Fibroblast of skin of left quadriceps (primary cell): ENCODE measurements at places on chromosomes 5 and 9.

DNA sequence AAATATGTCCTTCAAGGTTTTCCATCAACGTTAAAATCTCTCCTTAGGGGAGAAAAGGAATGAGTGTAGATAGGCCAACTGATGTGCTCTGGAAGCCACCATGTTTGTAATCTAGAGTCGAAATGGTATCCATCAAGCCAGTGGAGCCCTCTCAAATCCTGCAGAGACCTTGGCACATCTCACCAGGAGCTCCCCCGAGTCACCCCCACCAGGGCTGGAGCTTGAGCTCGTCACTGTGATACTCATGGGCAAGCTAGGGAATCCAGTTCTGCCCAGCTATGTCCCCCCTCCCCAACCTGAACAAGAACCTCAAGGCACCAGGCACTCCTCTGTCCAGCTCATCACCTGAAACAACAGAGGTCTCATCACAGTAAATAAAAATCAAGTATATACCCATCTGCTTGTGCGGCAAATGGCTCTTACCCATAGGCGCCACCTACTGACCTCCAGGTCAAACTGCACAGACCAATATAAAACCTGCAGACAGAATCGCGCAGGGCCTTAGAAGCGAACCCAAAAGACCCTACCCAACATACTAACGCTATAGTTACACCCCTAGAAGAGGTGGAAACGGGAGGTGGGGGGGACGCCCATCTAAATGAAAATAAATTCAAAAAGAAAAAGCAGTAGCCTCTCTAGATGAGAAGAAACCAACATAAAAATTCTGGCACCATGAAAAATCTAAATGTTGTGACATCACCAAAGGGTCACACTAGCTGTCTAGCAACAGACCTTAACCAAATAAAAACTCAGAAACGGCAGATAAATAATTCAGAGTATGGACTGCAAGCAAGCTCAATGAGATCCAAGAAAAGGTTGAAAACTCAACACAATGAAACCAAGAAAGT is 75.0 kb downstream of the TTC39B start:
- no peak for DNase-seq

DNA sequence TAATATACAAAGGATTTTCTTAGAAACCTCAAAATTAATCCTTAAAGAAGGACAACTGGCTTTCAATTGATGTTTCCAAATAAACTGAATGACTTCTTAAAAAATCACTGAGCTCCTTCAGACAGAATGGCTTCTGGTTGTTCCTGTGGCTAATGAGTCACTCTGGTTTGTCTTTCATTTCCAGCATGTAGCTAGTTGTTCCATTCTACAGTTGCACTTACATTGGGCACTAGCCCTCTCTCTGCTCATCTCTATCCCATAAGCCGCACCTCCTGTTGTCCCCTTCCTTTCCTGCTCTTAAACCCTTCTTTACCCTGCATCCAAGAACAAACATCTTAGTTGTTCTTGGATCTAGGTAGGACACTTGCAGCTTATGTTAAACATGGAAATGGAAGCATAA is 235.3 kb upstream of the HAPLN1 start:
- no peak for DNase-seq

DNA sequence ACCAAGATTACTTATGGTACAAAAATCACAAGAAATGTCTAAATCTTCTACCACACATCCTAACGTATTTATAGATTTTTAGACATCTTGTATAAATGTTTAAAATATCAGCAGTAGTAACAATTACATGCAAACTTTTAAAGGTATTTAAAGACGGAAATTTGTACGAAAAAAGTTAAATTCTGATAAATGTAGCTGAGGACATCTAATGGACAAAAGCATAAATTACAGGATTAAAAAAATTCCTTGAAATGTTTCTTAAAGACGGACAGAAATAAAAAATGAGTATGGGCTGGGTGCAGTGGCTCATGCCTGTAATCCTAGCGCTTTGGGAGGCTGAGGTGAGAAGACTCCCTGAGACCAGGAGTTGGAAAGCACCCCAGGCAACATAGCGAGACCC is 15.8 kb downstream of the ERCC8 start:
- no peak for DNase-seq

GRCh38 chr5:39624268-39624886 is 199.6 kb upstream of the DAB2 start:
- no peak for DNase-seq

GRCh38 chr5:104361932-104362331 is 799.3 kb upstream of the NUDT12 start:
- DNase-seq, result no peak

DNA sequence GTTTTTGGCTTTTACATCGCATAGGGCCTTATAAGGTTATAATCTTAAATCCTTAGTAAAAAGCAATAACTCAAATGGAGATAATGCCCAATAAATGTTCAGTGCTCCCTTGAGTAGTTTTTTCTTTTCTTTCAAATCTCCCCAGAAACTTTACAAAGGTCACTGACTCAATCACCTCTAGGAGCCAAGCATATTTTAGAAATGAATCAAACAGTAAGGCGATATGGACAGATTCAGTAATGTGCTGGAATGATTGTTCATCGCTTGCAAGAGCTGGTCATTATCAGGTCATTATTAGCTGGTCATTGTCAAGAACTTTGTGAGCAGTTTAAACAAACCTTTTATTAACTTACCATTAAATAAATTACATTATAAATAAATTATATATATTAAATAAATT is 130.4 kb upstream of the SLIT3 start:
- DNase-seq, result no peak
